Activated naive CD8-positive, alpha-beta T cell treated with anti-CD3 and anti-CD28 coated beads, Interleukin-2, amount 10 ng/mL, durations not matched to agents 7 days and 5 days (primary cell): ENCODE measurements at places on chromosomes 13 and 19.

- DNase-seq, result no peak
These were observed 5.2 kb downstream of the TRAPPC5 start for GRCh38 chr19:7685546-7686445.

DNA sequence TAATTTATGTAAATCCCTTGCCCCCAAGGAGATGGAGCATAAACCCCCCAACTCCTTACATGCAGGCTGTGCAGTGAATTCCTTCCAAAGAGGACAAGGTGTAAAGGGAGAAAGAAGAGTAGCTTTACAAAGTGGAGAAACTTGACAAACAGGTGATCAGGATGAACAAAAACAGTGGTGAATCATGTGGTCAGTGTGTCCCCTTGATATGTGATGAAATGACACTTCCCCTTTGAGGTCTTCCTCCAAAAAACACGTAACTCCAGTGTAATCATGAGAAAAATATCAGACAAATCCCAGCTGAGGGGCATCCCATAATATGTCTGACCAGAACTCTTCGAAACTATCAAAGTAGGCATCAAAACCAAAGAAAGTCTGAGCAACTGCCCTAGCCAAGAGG lies 29.5 kb upstream of the AKT2 start:
- DNase-seq, result no peak

- DNase-seq, result no peak
These were observed 40.2 kb downstream of the BRD4 start for GRCh38 chr19:15292140-15292539.

- DNase-seq, result no peak
These were observed 46.4 kb upstream of the F7 start for GRCh38 chr13:113058988-113059850.

GRCh38 chr19:14082675-14082960 lies 3.0 kb downstream of the C19orf67 start:
- no peak for DNase-seq

- DNase-seq, result no peak
These were observed 463.4 kb upstream of the MIR17HG start for GRCh38 chr13:90884066-90884465.

- DNase-seq, result no peak
These were observed 871 bp upstream of the CCER2 start for GRCh38 chr19:38912600-38913514.

GRCh38 chr19:4498694-4499093 lies 19.6 kb downstream of the PLIN4 start:
- no peak for DNase-seq

GRCh38 chr19:5652261-5652660 lies 28.1 kb downstream of the MICOS13 start:
- DNase-seq, result no peak

- no peak for DNase-seq
These were observed 1.0 kb upstream of the CHAMP1 start for GRCh38 chr13:114313061-114313860.

DNA sequence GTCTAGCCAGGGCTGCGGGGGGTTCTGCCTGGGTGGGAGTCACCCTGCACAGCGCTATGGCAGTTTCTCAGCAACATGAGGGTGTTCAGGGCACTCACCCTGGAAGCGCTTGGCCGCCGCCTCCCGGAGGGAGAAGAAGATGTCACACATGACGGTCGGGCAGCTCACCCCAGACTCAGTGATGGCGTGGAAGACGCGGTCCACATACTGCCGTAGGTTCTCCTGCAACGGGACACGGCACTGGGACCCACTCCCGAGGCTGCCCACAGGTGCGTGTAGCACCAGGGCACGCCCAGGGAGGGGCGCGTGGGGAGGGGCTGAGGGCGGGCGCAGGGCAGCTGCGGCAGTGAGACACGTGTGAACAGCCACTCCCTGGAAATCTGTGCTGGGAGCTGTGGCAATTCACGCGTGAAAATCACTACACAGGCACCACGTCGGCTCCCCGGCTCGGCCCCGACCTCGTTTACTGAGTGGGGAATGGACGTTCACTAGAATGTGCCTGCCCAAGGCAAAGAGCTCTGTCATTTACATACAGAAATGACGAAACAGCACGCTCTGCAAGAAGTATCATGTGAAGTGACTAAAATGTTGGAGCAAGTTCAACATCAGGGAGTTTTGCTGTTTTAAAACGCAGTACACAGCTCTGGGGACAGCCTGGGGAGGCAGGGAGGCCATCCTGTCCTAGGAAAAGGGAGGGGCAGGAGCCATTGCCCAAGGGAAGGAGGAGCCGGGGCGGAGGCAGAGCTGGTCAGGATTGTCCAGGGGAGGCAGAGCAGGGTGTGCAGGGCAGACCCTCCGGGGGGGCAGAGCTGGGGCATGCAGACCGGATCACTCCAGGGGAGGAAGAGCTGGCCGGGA lies 41.5 kb upstream of the C13orf46 start:
- no peak for DNase-seq

- DNase-seq, result no peak
These were observed 34.4 kb upstream of the MIR17HG start for GRCh38 chr13:91313103-91313502.

DNA sequence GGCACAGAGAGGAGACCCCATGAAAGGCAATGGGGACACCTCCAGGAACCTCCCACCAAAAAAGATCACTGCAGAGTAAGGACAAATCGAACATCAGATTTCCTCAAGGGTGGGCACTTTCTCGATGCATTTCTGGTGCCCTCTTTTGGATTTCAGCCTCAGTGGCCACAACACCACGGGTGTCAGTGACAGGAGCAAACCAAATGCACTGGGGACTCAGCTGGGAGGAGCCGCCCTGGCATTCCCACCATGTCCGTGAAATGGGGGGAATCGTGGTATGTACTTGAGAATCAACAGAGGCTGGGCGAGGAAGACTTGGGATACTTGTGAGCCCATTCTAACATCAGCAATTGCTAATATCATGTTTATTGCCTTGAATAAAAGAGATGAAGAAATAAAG lies 16.3 kb downstream of the FAM187B start:
- DNase-seq, result no peak
